ENCODE measurements at places on chromosomes 16 and 17.

- DNase-seq, result no peak
Observed at GRCh38 chr16:29815032-29815721, 775 bp upstream of the PAGR1 start.

DNA sequence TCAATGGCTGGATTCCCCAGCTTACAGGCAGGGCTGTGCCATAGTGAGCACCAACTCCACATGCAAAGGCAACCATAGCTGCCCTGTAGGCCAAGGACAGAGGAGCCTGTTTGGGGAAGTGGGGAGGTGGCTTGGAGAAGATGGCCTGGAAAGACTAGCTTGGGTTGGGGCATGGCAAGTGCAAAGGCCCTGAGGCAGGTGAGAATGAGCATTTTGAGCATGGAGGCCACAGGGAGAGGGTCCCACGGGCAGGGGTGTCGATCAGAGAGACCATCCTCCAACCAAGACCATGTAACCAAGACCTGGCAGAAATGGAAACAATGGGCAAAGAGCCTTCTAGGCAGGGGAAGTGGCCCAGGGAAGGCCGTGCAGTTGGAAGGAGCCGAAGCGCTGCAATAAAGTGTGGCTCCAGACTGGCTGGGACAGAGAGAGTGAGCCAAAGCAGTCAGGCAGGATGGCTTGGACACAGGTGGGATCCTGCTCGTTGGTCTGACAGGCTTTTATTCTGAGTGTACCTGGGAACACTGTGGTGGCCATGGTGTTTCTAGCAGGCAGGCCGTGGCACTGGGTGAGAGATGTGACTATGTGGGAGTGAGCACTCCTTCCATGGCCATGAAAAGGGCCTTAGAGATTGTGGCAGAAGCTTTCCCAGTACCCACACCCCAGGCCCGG lies 24.8 kb upstream of the MPRIP start:
- no peak for DNase-seq

DNA sequence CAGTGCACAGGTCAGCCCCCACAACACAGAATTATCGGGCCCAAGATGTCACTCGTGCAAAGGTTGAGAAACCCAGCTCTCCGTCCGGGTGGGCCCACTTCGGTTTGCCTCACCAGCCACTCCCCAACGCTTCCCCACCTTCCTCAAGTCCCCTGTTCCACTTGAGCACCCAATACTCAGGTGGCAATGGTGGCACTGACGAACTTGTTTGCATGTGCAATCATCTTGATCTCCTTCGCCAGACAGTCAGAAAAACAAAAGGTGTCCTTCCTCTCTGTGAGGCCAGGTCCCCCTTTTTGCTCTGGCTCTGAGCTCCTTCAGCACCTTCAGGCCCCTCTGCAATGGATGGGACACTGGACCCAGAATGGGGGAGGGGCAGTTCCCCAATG lies 3.7 kb downstream of the GGA2 start:
- DNase-seq, result no peak

DNA sequence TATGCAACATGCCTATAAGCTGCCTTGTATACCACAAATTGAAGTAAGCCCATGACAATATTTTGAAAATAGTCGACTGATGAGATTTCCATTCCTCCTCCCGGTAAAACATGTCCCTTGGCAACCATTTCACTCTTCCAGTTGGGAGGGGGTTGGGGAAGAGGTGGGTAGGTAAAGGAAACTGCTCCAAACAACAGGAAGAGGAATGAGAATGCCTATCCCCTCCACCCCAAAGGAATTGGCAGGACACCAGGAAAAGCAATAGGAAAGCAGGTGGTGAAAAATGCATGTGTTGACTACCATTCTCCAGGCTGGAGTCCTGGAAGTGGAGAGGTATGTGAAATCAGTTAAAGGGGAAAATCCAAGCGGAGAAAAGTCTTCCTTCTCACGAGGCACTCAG lies 455.9 kb upstream of the PSMD7 start:
- no peak for DNase-seq

GRCh38 chr16:26281381-26282110 lies 589.8 kb downstream of the HS3ST4 start:
- no peak for DNase-seq

GRCh38 chr17:69978056-69978646 lies 96.9 kb upstream of the KCNJ16 start:
- DNase-seq, result no peak

- DNase-seq, result no peak
Observed at GRCh38 chr16:21134053-21134452, 16.6 kb downstream of the DNAH3 start.

All from lung (tissue), 17 donors.